Activated gamma-delta T cell treated with anti-CD3 and anti-CD28 coated beads, Interleukin-2, amount 50 U/mL, for 16 hours (primary cell): ENCODE measurements at places on chromosomes 1 and 21.

DNA sequence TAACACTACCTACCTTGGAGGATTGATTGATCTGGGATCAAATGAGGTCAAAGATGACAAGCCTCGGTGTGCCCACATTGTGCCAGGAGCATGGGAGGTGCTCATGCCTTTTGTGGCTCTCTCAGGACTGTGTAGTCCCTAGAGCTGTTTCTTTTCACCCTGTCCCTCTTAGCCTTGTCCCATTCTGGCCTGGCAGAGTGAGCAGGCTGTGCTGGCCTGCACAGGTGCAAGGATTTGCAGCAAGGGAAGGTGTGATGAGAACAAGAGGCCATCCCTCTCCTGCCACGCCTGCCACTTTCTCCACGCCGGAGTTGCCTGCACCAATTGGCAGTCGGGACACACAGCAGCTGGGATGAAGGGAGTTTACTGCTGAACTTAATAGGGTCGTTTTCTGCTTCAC is 410.6 kb upstream of the VAMP3 start:
- no peak for DNase-seq

GRCh38 chr1:234683861-234684632 is 74.1 kb upstream of the IRF2BP2 start:
- no peak for DNase-seq

DNA sequence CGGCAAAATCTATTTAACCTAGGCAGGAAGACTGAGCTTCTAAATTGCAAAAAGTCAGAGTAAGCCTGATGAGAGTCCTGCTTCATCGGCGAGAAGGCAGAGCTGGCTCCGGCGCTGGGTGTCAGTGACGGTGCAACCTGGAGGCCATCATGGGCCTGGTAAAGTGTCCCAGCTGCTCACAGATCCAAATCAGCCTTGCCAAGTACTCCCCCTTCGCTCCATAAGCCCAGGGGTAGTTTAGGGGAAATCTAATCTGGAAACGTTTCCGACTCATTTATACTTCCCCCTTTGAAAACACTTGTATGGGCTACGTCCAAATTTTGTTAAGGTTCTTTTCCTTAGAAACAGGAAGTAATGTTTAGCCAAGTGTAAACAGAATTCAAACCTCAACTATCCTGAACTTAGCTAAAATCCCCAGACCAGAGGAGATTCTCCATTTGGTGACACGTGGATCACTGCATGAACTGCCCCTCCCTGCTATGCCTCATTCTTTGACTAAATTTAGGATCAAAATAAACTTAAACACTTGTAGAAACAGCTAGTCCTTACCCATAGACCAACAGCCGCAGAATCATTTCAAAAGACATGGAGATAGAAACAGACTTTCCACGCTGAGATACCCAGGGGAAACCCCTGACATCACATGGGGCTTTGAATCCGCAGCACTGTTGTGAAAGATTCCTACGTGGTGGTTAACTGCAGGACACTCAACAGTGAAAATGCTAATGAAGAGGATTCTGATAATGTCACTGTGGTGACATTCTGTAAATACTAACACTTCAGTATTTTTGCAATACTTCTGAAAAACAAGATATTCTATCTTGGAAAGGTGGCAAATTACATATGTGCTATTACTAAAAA is 172.7 kb downstream of the TGFBR3 start:
- no peak for DNase-seq

DNA sequence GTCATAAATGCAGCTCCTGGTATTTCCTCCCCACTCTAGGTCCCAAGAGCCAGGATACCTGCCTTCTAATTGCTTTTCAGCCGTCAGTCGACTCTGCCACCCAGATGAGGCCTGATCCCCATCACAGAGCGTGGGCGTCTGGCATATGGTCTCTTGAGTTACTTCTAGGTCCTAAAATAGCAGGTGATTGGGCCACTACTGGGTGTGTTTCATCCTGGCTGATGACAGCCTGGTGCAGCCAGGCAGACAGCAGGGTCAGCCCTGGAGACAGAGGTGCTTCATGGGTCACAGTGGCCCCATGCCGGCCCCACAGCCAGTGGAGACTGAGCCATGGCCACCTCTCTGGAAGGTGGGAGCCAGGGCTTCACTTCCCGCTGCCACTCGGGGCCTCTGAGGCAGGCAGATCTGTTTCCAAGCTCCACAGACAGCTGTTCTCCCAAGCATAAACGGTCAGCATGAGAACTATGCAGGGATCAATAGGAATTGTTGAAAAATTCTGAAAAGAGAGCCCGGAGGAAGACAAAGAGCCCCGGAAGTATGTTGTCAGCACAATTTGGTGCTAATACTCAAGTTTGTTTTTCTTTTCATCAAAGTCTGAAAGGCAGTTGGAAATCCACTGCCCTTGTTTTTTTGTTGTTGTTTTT is 83.0 kb downstream of the MAN1C1 start:
- DNase-seq = no peak

DNA sequence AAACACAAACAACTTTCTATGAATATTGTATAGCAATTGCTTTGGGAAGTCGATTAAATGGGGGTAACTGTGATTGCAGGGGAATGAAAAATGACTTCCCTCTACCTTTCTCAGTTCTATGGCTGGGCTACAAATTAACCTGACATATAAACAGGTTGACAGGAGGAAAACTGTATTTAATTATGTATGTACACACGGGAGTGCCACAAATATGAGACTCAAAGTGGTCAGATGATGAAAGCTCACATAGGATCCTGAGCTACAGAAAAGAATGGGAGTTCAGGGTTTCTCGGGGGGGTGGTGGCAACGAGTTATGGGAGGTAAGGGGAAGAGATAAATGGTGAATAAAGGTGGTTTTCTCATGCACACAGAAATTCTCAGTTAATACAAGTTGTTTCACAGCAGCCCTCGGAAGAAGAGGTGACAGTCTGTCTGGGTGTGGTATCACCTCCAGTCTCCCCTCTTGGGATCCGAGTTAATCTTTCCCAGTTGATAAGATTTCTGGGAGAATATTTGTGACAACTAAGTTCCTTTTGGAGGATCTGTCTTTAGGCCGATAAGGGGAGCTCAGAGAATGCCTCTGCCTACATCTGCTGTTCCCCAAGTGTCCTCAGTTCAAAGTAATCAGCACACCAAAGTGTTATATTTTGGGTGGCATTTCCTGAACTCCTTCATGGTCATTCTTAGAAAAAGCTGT is 26.3 kb downstream of the GADD45A start:
- DNase-seq = no peak

GRCh38 chr1:78561856-78562255 is 58.4 kb upstream of the IFI44L start:
- DNase-seq = no peak

GRCh38 chr1:92445865-92446264 is 40.9 kb downstream of the GFI1 start:
- DNase-seq = no peak

GRCh38 chr1:187715483-187715882 is 886.7 kb downstream of the PLA2G4A start:
- no peak for DNase-seq

- no peak for DNase-seq
These were observed 19.3 kb downstream of the DHCR24 start for GRCh38 chr1:54867717-54868057.

DNA sequence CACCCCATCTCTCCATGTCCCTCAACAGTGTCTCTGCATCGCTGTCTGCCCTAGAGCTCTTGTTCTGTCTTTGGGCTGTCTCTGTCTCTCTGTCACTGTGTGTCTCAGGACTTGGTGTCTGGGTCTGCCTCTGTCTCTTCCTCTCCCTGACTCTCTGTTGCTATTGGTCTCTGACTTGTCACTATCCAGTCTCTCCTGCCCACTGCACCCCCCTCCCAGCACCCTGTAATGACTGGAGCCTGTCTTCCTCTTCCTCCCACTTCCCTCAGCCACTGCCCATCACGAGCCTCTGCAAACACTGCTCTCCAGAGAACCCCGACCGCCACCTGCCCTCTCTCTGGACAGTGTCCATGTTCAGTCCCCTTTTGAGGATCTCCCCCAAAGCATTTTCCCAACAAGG is 12.1 kb downstream of the PEAR1 start:
- no peak for DNase-seq

- DNase-seq = no peak
These were observed 17.1 kb downstream of the COL18A1 start for GRCh38 chr21:45421846-45422775.

DNA sequence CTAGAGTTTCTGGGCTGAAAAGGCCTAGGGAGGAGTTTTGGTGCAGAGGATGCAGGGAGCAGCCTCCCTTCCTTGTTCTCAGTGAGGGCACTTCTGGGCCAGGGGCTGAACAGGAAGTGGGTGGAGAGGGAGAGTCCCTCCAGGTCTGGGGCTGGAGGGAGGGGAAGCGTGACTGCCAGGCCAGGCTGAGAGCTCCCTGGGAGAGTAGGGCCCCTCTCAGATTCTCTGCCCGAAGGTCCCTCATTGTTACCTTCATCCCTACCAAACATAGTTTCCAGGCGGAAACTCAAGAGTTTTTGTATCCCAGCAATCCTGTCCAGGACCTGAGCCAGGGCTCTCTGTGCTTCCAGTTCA is 36.8 kb downstream of the CITED4 start:
- no peak for DNase-seq

DNA sequence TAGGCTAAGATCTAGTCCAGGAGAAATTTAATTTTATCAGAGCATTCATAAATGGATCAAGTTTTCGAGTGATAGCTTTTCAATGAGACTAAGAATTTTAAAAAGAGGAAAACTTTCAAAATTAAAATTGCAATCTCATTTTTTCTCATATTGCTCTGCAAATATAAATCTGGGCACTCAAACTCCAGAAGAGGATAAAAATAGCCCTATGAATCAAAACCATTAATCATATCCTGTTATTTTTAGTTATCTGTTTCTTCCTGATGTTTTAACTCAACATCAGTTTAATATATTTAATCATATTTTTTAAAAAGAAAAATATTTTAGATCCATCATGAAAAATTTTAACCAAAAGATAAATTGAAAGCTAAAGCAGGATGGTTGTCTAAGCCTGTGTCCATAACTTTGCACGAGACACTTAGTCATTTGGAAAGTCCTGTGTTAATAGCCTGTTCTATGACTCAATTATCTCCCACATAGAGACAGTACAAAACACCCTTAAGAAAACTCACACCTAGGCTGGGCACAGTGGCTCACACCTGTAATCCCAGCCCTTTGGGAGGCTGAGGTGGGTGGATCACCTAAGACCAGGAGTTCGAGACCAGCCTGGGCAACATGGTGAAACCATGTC is 17.1 kb upstream of the PRRC2C start:
- no peak for DNase-seq

GRCh38 chr21:45093035-45093532 is 18.7 kb downstream of the ADARB1 start:
- no peak for DNase-seq

- DNase-seq = no peak
These were observed 49.2 kb downstream of the S100B start for GRCh38 chr21:46555678-46556077.

DNA sequence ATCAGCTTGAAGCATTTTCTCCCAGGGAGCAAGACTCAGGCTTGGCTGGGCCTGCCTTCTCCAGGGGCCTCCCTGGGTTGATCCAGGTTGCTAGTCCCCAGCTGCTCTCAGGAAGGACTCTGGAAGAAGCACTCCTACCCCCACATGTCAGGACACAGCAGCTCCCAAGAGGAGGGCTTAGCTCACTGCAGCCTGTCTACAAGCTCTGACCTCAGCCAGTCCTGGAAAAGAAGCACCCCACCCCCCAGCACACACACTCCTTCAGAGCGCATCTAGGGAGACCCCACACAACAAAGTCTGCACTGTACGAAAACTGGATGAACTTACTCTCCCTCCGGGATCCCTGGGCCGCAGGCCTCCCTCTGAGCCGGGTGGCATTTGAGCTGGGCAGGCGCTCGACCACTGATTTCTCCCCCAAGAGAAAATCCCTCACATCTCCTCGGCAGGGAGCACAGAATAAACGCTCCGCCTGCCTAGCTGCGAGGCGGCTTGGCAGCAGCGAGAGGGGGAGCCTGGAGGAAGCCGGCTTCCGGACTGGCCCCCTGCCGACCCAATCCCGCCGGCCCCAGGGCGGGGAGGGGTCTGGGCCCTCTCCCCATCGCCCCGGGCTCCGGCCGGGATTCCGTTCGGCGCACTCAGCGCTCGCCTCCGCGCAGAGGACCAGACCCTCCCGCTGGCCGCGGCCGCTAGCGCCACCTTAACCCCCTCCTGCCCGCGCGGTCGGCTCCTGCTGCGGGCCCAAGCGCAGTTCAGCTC is at the start of gene KCNA2:
KCNA2 (minus strand) TSS at position 458 of the 756 bp plus-strand sequence. CDS start 1,576 bp downstream, outside the sequence.
- no peak for DNase-seq

DNA sequence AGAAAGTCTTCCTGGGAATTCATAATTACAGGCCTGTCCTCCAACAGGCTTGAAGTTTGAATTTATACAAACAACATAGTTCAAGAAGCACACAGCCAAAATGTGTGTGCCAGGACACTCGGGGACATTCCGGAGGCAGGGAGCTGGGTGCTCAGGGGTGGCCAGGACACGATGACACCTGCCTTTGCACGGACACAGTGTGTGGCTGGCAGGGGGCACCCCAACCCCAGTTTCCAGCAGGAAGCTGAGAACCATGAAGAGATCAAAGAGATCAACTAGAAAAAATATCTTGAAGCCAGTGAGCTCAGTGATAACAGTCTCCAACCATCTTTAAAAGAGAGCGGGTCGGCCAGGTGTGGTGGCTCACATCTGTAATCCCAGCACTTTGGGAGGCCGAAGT is 32.5 kb upstream of the TRAPPC10 start:
- no peak for DNase-seq

DNA sequence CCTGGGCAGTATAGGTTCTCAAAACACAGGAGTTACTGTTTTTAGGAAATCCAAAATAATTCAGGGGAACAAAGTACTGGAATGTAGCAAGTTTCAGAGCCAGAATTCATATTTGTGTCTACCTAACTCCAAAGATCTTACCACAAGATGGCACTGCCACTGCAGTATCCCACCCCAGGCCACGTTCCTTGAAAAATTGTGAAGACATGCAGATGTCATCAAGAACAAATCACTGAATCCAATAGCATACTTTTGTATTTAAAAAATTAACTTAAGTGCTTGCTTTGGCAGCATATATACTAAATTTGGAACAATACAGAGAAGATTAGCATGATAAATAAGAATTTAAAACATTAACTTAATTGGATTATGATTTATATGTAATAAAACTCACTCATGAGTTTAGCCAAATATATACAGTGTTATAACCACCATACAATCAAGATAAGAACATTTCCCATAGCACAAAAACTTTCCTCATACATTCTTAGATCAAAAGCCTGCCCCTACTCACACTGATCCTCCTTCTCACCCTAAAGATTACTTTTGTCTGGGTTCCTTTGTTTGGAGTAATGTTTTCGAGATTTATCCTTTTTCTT is 209.9 kb downstream of the FAF1 start:
- DNase-seq = no peak

- DNase-seq = no peak
These were observed 316.9 kb downstream of the CTH start for GRCh38 chr1:70727886-70728489.

DNA sequence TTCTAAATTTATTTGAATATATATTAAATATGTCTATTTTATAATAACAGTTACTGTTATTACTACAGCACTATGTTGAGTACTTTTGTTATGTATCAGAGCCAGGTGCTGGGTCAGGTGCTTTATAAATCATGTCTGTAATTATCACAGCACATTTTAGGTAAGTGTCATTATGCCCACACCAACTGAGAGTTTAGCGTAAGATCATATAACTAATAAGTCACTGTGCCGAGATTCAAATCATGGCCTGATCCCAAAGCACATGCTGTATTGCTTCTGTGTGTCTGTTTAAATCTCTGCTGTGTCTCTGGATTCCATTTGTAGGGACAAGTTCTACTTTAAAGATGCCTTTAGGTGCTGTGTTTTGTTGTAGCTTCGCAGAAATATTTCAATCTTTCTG is 1.9 kb downstream of the GPSM2 start:
- no peak for DNase-seq

- DNase-seq = no peak
These were observed 44.7 kb upstream of the LYPLAL1 start for GRCh38 chr1:219128957-219129356.

GRCh38 chr1:112544011-112544688 is 35.4 kb downstream of the WNT2B start:
- no peak for DNase-seq
